HFF-Myc (cell line): ENCODE measurements at places on chromosomes 5 and 9.

- no peak for DNase-seq
Observed at GRCh38 chr9:76200315-76200714, 193.9 kb downstream of the RFK start.

DNA sequence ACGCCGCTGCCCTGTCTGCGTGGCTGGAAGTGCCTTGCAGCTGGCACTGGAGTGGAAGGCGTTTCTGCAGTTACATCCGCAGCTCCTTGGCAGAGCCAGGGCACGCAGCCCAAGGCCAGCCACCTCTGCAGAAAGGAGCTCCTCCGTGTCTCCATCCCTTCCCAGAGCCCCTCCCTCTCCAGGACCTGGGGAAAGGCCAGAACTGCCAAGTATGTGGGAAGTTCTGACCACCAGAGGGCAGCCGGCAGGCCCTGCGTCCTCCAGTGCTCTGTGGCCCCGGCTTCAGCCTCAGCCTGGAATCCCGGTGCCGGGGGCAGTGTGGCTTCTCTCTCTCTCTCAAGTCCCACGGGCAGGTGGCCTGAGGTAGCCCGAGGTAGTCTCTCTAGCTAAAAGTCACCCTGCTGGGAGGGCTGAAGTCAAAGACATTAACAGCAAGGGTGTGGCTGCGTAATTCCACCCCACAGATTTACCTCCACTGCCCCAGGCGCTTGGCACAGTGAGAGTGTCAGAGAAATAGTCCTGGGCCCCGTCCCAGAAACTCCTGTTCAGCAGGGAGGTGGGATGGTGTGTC, 101.7 kb upstream of the FCN2 start:
- DNase-seq, result no peak

- DNase-seq, result no peak
Observed at GRCh38 chr5:131357739-131358561, 94.1 kb downstream of the CDC42SE2 start.

DNA sequence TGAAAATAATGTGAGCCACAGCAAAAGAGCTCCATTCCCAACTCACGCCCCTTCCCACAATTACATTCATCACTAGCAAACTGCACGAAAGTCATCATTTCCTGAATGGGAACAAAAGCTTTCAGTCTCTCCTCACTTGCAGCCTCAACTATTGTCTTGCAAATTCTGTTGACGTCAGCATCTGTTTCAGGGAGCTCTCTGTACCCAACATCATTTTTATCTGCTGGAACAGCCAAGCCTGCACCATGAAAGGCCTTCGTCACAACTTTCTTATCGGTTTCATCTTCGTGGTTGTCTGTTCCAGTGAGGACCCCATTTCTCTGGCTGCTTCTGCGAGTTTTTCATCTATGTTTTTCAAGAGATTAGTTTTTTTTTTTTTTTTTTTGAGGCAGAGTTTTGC, 14.3 kb upstream of the RNF130 start:
- no peak for DNase-seq

DNA sequence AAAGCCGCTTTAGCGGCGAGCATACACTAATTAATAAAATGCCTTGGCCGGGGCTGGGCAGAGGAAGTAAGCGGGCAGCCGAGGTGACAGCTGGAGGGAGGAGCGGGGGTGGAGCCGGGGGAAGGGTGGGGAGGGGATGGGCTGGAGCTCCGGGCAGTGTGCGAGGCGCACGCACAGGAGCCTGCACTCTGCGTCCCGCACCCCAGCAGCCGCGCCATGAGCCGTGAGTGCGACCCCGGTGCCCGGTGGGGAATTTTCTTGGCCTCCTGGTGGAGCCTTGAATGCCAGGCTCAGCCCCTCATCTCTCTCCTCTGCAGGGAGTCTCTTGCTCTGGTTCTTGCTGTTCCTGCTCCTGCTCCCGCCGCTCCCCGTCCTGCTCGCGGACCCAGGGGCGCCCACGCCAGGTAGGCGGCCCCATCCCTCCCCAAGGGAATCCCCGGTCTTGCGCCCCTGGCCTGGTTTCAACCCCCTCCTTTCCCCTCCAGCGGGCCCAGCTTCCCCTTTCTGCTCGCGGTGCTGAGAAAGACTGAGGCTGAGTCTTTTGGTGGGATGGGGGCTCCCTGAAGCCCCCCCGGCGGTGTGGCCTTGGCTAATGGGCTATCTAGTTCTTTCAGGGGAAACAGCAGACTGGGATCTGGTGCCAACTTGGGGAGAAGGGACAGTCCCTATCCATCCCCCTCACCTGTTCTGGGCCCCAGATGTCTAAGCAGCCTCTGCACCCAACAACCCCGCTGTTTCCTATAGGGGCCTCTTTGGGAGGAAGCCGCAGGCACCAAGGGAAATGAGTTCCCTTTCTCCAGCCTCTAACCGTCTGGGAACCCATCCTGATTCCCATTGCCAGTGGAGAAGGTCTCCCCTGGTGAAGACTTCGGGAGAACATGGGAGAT, at the start of gene PTGS1:
TSS of gene PTGS1 (plus strand) at position 156 of the 887 bp plus-strand sequence. CDS start at position 217, 61 bp downstream.
- DNase-seq, result no peak

- no peak for DNase-seq
Observed at GRCh38 chr9:112170235-112170634, 4.9 kb downstream of the SUSD1 start.

DNA sequence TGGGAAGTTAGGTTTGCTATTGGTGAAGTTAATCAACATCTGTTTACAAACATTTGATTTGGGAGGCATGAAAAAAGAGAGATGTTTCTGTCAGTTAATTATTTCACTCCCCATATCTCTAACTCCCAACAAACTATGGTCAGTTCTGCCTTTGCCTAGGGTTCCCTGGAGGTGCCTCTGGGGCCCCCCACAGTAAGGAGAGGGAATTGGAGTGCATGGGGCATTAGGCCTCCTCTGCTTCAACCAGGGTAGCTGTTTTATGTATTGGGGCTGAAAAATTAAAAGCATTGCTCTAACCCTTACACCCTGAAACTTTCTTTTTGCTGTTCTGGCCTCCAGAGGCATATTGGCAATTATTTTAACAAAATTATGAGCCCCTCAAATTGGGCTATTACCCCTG, 32.3 kb downstream of the RUSC2 start:
- DNase-seq, result no peak

GRCh38 chr9:132749306-132749705, 79.0 kb downstream of the GTF3C4 start:
- DNase-seq, result no peak

- no peak for DNase-seq
Observed at GRCh38 chr9:748861-749497, 92.5 kb upstream of the DMRT1 start.

DNA sequence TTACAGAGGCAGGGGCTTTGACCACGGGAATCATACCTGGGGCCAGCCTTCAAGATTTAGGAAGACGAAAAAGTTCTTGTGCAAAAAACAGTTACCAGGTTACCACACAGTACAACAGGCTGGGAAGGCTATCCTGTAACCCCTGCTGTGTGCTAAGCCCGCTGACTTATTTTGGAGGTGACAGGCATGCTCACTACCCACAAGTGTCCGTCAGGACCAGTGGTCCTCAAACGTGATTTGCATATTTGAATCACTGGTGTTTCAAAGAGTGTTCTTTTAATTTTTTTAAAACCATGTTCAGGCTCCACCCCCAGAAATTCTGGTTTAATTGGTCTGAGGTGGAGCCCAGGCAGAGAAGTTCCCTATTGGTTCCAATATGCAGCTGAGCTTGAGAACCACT, 146.6 kb downstream of the TTLL11 start:
- DNase-seq, result no peak
